ENCODE measurements at places on chromosomes 1 and 21. TPM values are rescaled to one million over a fixed set of nuclear protein-coding genes. Genes with fewer than 3 reads are reported as not detected.

DNA sequence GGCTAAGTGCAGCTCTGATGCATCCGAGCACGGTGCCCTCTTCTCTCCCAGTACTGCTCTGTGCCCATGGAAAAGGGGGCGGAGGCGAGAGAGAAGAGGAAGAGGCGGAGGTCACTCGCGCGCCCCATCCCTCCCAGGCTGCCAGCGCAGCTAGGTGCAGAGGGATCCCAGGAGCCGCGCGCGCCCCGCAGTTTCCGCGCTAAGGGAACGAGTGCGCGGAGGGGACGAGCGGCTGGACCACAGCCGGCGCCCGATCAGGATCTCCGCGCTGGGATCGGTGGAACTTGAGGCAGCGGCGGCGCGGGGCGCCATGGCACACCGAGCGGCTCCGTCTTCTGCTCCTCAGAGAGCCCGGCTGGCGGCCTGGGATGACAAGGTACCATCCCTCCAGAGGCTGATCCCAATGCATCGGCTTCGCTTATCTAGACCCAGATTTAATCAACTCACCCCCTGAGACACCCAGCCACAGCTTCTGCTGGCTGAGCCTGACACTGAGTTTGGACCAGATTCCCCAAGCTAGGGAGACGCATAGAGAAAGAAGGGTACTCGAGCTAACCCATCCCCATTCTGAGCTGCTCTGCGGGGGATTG is at the start of gene PTGFR:
Gene PTGFR (plus strand): TSS at position 114 of the 590 bp plus-strand sequence. CDS start 1,770 bp downstream, outside the sequence.
- H3K27me3 ChIP-seq: peaks cover 3% of the 10 kb centered on the region
- peak; percentile 57 for DNase-seq
- H3K36me3 ChIP-seq: no peaks in the 10 kb centered on the region
- peaks cover 17% of the 10 kb centered on the region for H3K4me1 ChIP-seq

DNA sequence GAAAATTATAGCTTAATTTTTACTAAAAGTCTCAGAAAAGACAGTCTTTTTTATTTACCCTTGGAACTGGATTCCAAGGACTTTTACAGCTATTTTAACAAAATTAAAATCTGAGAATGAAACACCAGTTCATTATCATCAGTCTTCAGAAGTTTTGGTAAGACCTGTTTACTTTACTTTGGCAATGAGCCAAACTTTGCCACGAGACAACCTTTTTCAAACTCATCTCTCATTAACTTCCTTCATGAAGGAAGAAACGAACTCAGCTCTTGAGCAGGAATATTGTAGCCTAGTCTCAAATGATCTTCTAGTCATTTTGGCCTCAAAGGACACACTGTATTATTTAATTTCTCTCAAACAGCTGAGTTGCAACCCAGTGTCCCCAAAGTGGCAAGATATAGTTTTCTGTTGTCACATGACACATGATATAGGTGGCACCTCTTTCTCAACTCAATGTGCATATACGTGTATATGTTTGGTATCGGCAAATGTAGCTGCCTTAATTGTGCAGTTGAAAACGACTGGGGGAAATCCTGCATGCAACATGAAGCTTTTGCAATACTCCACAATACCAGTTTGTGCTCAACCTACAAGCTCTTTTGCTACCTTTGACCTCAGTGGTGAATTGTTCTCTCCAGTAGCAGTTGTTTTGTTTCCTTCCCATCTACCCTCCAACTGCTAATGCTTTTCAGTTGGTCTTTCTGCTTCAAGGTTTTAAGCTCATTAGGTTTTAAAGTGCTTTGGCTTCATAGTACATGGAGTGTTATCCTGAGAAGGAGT is 8.4 kb upstream of the GNG4 start:
- DNase-seq: no peak
- H3K36me3 ChIP-seq: no peaks in the 10 kb centered on the region
- H3K4me1 ChIP-seq: no peaks in the 10 kb centered on the region
- H3K27me3 ChIP-seq: 0 out of 2 replicates have a peak, but pooled peaks cover 4% of the 10 kb centered on the region
- no peak overlapping the region for H3K4me3 ChIP-seq
- H3K27ac ChIP-seq: no peak overlapping the region

DNA sequence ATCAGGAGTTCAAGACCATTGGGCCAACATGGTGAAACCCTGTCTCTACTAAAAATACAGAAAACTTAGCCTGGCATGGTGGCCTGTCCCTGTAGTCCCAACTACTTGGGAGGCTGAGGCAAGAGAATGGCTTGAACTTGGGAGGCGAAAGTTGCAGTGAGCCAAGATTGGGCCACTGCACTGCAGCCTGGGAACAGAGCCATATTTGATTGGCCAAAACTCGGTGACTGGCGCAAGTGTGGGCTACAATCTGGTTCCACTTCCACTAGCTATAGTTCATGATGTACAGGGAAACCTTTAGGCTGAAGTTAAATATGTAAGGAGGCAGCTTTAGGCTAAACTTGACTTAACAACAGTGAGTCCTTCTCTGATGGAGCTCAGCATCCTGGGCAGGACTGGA is 20.2 kb downstream of the SLC30A10 start:
- H3K36me3 ChIP-seq: no peaks in the 10 kb centered on the region
- no peaks in the 10 kb centered on the region for H3K27me3 ChIP-seq
- H3K4me3 ChIP-seq: no peak overlapping the region
- no peak for DNase-seq
- no peak overlapping the region for H3K27ac ChIP-seq

- no peak for DNase-seq
- no peaks in the 10 kb centered on the region for H3K36me3 ChIP-seq
- no peak overlapping the region for H3K27ac ChIP-seq
- peaks cover 14% of the 10 kb centered on the region for H3K27me3 ChIP-seq
- no peak overlapping the region for H3K4me3 ChIP-seq
Measured at GRCh38 chr1:100532645-100533044, 5.3 kb upstream of the GPR88 start.

DNA sequence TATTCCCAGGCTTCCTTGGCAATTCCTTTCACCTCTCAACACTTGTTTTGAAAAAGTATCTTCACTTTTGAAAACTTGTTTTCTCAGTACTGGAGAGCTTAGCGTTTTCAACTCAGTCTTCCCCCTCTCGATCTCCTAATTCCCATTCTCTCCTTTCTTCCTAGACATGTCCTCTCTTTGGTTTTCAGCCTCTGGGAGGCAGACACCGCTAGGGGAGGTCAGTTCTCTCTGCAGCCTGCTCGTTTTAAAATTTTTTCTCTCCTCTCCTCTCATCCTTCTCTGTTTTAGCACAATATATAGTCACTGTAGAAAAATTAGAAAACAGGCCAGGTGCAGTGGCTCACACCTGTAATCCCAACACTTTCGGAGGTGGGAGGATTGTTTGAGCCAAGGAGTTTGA is 12.6 kb upstream of the RHEX start:
- H3K4me3 ChIP-seq: no peak overlapping the region
- H3K4me1 ChIP-seq: no peaks in the 10 kb centered on the region
- no peaks in the 10 kb centered on the region for H3K36me3 ChIP-seq
- no peak overlapping the region for H3K27ac ChIP-seq
- DNase-seq: no peak

DNA sequence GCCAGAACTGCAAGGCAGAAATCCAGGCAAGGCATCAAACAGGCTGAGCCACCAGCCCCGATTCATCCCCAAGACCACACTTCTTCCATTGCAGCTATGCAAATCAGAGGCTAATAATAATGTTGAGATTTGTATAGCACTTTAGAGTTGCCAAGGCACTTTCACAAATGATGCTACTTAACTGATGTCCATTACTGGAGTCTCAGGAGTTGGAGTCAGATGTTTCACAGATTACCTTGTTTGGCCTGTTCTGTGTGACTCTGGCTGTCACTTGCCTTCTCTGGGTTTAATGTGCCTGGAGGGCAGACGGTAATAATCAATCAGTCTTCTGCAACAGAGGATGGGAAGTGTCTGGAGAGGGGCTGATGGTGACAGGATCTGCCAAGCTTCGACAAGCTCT is 40.8 kb upstream of the MPZL1 start:
- no peaks in the 10 kb centered on the region for H3K36me3 ChIP-seq
- H3K4me3 ChIP-seq: no peak overlapping the region
- H3K4me1 ChIP-seq: peaks cover 14% of the 10 kb centered on the region

DNA sequence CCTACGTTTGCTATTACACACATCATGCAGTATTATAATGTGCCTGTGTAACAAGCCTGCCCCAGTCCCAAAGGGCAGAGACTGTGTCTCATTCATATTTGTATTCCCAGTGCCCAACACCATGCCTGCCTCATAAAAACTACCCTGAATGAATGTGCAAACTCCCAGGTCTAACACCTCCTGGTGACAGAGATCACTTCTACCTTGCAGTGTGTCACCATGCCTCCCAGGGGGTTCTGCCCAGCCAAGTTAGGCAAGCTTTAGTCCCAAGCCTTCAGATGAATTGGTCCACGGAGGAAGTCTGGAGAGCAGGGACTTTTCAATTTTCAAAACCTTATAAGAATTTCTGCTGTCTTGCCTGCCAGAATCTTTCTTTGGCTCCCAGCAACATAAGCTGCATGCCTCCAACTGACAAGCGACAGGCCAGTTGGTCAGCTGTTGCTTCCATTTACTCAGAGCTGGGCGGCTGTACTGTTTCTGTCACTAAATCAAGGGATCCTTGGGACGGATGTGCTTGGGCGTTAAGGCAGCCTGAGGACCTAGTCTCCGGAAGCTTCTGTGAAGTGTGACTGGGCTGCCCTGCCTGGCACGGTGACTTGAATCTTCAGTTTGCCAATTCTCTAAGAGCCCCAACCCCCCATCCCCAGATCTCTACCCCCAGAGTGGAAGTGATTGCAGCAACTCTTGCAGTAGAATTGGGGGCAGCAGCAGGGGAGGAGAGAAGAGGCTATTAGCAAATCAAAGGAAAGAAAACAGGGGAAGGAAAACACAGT is 1.2 kb downstream of the RXRG start:
- no peak overlapping the region for H3K27ac ChIP-seq
- no peak overlapping the region for H3K4me3 ChIP-seq
- H3K4me1 ChIP-seq: no peaks in the 10 kb centered on the region

GRCh38 chr1:158830904-158831507 is at the start of gene MNDA:
Gene MNDA (plus strand): TSS chr1:158831351. CDS start chr1:158842154, 10,803 bp downstream.
- no peak within 1 kb of the TSS for H3K27ac ChIP-seq
- H3K4me1 ChIP-seq: no peaks in the 10 kb centered on the region
- no peaks in the 10 kb centered on the region for H3K36me3 ChIP-seq
- DNase-seq: no peak

GRCh38 chr1:60280256-60280655 is 206.7 kb upstream of the C1orf87 start:
- H3K36me3 ChIP-seq: no peaks in the 10 kb centered on the region
- H3K4me3 ChIP-seq: no peak overlapping the region
- DNase-seq: no peak
- H3K4me1 ChIP-seq: peaks cover 13% of the 10 kb centered on the region
- no peaks in the 10 kb centered on the region for H3K27me3 ChIP-seq

DNA sequence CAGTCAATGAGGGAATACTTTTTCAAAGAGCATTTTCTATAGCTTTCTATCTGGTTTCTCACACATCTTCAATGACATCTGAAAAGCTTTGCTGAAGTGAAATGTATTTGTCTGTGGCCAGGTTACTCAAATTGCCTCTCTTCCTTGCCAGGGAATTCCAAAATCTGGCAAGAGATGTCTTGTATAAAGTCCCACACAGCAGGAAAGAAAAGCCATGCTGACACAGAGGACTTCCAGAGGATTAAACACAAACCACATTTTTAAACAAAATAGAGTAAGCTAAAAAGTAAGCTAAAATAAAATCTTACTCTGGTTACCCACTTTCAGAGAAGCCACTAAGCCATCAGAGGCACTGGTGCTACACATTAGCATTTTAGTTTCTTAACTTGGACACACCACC is 93.1 kb upstream of the BCAR3 start:
- H3K4me1 ChIP-seq: peaks cover 24% of the 10 kb centered on the region
- H3K4me3 ChIP-seq: no peak overlapping the region
- no peak overlapping the region for H3K27ac ChIP-seq
- H3K27me3 ChIP-seq: no peaks in the 10 kb centered on the region

DNA sequence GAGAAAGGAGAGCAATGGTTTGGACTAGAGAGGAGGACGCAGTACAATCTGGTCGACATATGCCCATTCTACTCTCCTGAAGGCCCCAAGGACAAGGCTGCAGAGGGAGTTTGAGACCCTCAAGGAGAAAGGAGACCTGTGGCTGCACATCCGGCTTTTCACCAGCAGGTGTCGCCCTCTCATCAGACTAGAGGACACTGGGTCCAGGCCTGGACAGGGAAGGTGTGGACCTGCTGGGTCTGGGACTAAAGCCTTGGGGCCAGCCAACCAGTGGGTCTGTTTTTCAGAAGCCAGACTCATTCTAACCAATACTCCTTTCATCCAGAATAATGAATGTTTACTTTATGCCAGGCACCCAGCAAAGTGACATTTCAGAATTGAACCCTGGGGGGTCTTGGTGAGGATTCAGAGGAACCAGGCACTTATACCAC is 5.0 kb downstream of the SRARP start:
- H3K4me3 ChIP-seq: no peak overlapping the region
- H3K27ac ChIP-seq: no peak overlapping the region
- H3K4me1 ChIP-seq: peaks cover 24% of the 10 kb centered on the region
- H3K36me3 ChIP-seq: no peaks in the 10 kb centered on the region
- peak; percentile 85 for DNase-seq
- H3K27me3 ChIP-seq: no peaks in the 10 kb centered on the region

- H3K27ac ChIP-seq: no peak overlapping the region
- no peaks in the 10 kb centered on the region for H3K36me3 ChIP-seq
- no peak for DNase-seq
- no peak overlapping the region for H3K4me3 ChIP-seq
- H3K27me3 ChIP-seq: no peaks in the 10 kb centered on the region
- H3K4me1 ChIP-seq: no peaks in the 10 kb centered on the region
Measured at GRCh38 chr1:79005945-79006344, 585 bp downstream of the ADGRL4 start.

- peaks cover 29% of the 10 kb centered on the region for H3K4me1 ChIP-seq
- DNase-seq: no peak
- no peaks in the 10 kb centered on the region for H3K27me3 ChIP-seq
Measured at GRCh38 chr1:47725511-47725991, 271.6 kb downstream of the TRABD2B start.

GRCh38 chr1:153356392-153357075 is 1.1 kb upstream of the S100A9 start:
- peaks cover 23% of the 10 kb centered on the region for H3K27me3 ChIP-seq
- no peaks in the 10 kb centered on the region for H3K36me3 ChIP-seq

- no peak overlapping the region for H3K4me3 ChIP-seq
- H3K4me1 ChIP-seq: no peaks in the 10 kb centered on the region
- H3K27ac ChIP-seq: no peak overlapping the region
- no peaks in the 10 kb centered on the region for H3K27me3 ChIP-seq
Measured at GRCh38 chr1:167927046-167927754, 9.3 kb upstream of the DCAF6 start.

DNA sequence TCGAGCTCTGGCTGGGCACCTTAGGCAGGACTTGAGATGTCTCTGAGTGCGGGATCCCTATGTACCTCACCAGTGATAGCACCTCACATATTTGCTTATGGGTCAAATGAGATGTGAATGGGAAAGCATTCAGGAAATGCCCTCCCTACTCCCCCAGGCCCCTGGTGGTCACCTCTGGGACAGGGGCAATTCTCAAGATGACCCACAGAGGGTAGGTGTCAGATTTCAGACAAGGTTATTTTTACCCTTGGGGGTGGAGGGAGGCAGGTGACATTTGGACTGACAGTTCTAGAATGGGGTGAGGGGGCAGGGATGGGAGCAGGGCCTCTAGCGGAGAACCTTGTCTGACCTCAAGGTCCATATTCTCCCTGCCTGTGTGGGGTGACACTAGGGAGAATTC is 27.1 kb downstream of the ACOT11 start:
- H3K27me3 ChIP-seq: no peaks in the 10 kb centered on the region
- no peak overlapping the region for H3K27ac ChIP-seq
- H3K4me3 ChIP-seq: no peak overlapping the region
- H3K36me3 ChIP-seq: no peaks in the 10 kb centered on the region

GRCh38 chr1:180101411-180101810 is 53.3 kb upstream of the QSOX1 start:
- H3K27ac ChIP-seq: no peak overlapping the region
- peaks cover 35% of the 10 kb centered on the region for H3K36me3 ChIP-seq
- no peak for DNase-seq
- peaks cover 11% of the 10 kb centered on the region for H3K4me1 ChIP-seq
- H3K4me3 ChIP-seq: no peak overlapping the region

Gene TRNP1
- 6.5 TPM for total RNA-seq

Gene TSACC
- not detected for total RNA-seq

Gene FAM72A
- total RNA-seq: 7.2 TPM

Gene COL8A2
- total RNA-seq: 1.2 TPM
